Aorta (tissue), 5 donors: ENCODE measurements at places on chromosomes 3 and 15. TPM values are rescaled to one million over a fixed set of nuclear protein-coding genes. Genes with fewer than 3 reads are reported as not detected.
A peak's percentile ranks its signal among the peaks of the same experiment; 100 is the strongest.

- no peak overlapping the region for H3K27ac ChIP-seq
- H3K4me3 ChIP-seq = no peak overlapping the region
- DNase-seq = peak; percentile 12
- H3K36me3 ChIP-seq = no peaks in the 10 kb centered on the region
- H3K27me3 ChIP-seq = no peaks in the 10 kb centered on the region
- no peaks in the 10 kb centered on the region for H3K4me1 ChIP-seq
These were observed 4.6 kb upstream of the AMOTL2 start for GRCh38 chr3:134378818-134379217.

DNA sequence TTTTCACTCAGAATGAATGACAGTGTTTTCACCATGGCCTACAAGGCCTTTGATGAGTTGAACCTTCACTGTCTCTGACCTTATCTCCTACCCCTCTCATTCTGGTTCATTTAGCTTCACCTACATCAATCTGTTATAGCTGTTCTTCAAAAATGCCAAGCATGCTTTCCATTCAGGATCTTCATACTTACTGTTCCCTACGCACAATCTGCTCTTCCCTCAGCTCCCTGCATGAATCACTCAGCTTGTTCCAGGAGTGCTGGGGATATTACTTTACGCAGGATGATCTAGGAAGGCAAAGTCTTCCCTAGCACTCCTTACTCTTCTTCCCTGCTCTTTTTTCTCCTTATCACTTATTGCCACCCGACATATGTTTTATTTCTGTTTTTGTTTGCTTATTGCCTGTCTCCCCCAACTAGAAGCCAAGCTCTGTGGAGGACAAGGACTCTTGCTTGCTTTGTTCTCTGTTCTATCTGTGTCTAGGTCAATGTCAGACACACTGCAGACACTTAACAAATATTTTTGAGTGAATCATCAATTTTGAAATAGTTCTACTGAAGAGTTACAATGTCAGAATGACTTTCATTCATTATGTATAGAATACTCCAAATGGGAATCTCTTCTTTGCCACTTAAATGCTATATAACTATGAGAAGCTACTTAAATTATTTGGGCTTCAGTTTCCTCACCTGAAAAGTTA, 238.3 kb upstream of the FEZF2 start:
- no peaks in the 10 kb centered on the region for H3K4me1 ChIP-seq
- DNase-seq = no peak
- H3K27ac ChIP-seq = no peak overlapping the region
- no peak overlapping the region for H3K4me3 ChIP-seq
- H3K27me3 ChIP-seq = no peaks in the 10 kb centered on the region

GRCh38 chr15:70701891-70702568, 61.3 kb downstream of the UACA start:
- H3K27ac ChIP-seq = no peak overlapping the region
- H3K36me3 ChIP-seq = no peaks in the 10 kb centered on the region
- no peak for DNase-seq
- H3K27me3 ChIP-seq = no peaks in the 10 kb centered on the region

DNA sequence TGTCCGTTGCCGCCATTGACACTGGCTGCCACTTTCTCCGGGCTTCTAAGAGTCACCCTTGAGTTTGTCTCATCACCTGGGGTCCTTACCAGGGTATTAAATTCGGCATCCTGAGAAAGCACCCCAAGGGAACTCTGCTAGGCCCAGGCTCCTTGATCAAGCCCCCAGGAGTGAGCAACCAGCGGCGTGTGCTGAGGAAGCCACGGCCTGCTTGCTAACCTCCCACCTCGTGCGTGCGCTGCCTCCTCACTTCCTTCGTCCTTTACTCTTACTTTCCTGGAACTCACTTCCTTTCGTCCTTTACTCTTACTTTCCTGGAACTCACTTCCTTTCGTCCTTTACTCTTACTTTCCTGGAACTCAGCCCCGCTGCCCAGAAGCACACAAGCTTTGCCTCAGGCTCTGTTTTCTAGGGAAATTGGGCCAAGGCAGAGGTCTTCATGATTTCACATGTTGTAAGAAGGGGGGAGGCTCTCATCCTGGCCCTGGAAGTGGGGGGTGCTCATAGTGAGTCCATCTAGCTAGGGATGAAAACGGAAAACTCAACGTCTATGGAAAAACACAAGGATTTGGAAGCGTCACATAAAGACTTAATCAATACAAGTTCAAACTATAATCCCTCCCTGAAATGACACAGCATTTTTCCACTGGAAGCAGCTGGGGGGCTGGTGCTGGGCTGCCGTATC, 36.7 kb upstream of the BDH1 start:
- H3K4me3 ChIP-seq = no peak overlapping the region
- no peaks in the 10 kb centered on the region for H3K36me3 ChIP-seq
- DNase-seq = no peak
- H3K4me1 ChIP-seq = no peaks in the 10 kb centered on the region
- H3K27ac ChIP-seq = no peak overlapping the region
- H3K27me3 ChIP-seq = no peaks in the 10 kb centered on the region

GRCh38 chr15:29141308-29142128, 128.1 kb downstream of the NSMCE3 start:
- H3K36me3 ChIP-seq = no peaks in the 10 kb centered on the region
- no peaks in the 10 kb centered on the region for H3K27me3 ChIP-seq
- H3K27ac ChIP-seq = no peak overlapping the region
- no peak overlapping the region for H3K4me3 ChIP-seq

TMCO5A gene
- total RNA-seq = not detected

DNAH1 gene
- 10.3 TPM for total RNA-seq

GRCh38 chr15:85707519-85708338, 87.0 kb downstream of the KLHL25 start:
- peak overlapping the region; percentile 57 for H3K27ac ChIP-seq
- DNase-seq = no peak
- peak overlapping the region; percentile 34 for H3K4me3 ChIP-seq
- H3K27me3 ChIP-seq = no peaks in the 10 kb centered on the region

DNA sequence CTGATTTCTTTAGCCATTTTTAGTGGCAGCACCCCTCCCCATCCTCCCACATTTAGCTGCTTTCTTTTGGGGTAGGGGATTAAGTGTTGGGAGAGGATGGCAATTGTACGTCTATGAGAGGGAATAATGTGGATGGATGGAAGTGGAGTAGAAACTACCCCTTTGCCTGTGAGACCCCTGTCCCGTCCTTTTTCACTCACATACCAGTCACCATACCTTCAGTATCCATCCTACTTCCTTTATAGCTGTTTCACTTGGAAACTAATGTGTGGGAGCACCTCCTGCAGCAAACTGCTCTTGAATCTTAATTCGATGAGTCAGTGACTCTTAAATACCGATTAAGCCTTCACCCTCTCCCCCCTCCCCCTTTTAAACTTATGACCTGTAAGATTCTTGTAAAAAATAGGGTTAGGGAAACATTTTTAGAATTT, 730 bp downstream of the SPRED1 start:
- DNase-seq = no peak
- H3K27ac ChIP-seq = no peak overlapping the region
- no peaks in the 10 kb centered on the region for H3K27me3 ChIP-seq

DNA sequence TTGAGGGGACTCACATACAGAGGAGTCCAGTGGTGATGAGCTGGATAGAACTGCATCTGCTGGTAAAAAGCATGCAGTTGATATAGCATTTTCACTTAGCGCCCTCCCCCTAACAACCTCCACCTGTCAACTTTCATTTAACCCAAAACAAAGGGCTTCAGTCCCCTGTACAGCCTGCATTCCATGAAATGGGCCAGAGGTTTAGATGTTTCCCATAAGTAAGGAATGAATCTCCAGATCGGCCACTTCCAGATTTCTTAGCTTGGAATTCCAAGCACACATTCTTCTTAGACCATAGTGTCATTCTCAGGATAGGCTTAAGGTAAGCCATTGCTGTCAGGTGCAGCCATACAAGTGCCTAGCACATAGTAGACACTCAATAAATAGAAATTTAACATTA, 32.9 kb upstream of the BFSP2 start:
- no peak for DNase-seq
- no peak overlapping the region for H3K27ac ChIP-seq
- H3K4me3 ChIP-seq = no peak overlapping the region
- no peaks in the 10 kb centered on the region for H3K4me1 ChIP-seq

DNA sequence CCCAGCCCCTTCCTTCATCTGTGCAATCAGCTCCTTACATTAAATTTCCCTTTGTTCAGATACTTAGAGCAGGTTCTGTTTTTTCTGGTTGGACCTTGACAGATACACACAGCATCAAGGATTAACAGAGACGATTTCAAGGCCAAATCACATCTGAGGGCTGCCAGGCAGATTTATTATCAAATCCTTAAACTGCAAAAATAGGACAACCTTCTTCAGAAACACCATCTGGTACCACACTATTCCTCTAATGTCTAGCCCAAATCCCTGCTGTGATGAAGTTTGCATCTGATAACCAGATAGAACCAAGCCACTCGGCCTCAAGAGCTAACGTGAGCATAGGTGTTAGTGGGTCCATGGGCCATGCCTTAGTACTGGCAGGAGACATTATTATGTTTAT, 250.7 kb upstream of the PROK2 start:
- no peaks in the 10 kb centered on the region for H3K4me1 ChIP-seq
- H3K36me3 ChIP-seq = no peaks in the 10 kb centered on the region
- H3K4me3 ChIP-seq = no peak overlapping the region
- DNase-seq = no peak
- no peak overlapping the region for H3K27ac ChIP-seq

CPNE9 gene
- not detected for total RNA-seq
